ENCODE measurements at places on chromosomes 1 and 21.

GRCh38 chr1:50378770-50379169, 44.5 kb downstream of the DMRTA2 start:
- no peak for DNase-seq

- DNase-seq = no peak
Observed at GRCh38 chr1:201253411-201253810, 29.9 kb upstream of the PKP1 start.

DNA sequence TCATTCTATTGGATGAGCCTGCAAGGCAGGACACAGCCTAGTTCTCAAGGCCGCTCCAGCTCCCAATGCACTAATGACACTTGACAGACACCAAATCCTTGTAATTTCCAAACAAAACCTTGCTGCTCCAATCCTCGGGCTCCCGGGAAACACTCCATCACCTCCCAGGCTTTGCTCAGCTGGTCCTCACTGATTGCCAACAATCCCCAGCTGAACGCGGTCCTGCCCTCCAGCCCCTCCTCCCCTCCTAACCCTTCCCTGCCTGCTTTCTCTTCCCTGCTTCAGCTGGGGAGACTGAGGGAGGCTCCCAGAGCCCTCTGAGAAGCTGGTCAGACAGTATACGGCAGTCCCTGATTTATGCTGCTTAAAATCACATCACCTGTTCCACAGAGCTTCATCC, 114.4 kb upstream of the TNR start:
- DNase-seq = no peak

DNA sequence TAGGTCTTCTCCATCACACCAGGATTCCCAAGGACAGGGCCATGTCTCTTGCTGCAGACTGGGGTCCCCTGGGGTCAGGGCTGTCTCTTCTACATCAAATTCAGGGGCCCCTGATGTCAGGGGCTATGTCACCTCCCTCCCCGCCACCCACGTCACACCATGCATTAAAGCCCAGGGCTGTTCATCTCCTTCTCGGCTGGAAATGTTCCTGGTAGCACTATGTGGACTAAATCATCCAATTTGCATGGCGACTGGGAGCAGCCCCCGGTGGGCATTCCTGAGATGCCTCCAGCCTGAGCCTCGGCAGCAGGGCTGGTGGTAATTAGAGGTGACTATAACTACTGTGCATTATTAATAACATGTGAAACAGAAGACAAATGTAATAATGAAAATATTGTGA, 151.7 kb upstream of the HMGB4 start:
- DNase-seq = no peak

DNA sequence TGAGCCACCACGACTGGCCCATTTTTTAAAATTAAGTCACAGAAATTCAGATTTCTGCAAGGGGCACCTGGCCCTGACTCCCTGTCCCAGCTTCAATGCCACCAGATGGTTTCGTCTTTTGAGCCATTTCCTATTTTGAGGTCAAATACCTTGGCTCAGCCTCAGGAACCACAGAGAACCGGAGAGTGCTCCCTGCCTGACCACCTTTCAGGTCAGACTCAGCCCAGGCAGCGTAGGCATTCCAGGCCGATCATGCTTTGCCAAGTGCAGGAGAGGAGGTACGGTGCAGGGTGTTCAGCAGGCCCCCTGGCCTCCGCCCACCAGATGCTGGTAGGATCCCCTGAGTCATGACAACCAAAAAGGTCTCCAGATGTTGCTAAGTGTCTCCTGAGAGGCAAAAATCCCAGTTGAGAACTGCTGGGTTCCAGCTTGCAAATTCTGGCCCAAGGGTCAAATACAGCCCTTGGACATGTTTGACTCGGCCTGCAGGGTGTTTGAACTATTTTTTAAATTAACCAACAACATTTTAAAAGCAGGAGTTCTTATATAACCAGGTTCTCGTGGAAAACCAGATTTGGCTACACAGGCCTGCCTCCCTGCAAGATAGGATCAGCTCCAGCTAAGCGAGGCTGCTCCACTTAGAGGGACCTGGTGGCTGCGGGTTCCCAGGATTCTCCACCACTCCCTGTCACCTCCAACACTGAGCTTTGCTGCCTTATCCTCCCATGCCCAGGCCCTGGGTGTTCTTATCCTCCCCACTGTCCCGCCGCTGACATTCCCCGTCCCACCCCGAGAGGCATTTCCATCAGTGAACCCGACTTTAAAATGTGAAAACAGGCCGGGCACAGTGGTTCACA, 61.9 kb upstream of the TARDBP start:
- no peak for DNase-seq

- DNase-seq = no peak
Observed at GRCh38 chr1:198860371-198860770, 221.5 kb downstream of the PTPRC start.

- peak; percentile 53 for DNase-seq
Observed at GRCh38 chr1:204506201-204506968, 9.8 kb upstream of the MDM4 start.

- no peak for DNase-seq
Observed at GRCh38 chr1:219782311-219782710, 146.0 kb downstream of the SLC30A10 start.

DNA sequence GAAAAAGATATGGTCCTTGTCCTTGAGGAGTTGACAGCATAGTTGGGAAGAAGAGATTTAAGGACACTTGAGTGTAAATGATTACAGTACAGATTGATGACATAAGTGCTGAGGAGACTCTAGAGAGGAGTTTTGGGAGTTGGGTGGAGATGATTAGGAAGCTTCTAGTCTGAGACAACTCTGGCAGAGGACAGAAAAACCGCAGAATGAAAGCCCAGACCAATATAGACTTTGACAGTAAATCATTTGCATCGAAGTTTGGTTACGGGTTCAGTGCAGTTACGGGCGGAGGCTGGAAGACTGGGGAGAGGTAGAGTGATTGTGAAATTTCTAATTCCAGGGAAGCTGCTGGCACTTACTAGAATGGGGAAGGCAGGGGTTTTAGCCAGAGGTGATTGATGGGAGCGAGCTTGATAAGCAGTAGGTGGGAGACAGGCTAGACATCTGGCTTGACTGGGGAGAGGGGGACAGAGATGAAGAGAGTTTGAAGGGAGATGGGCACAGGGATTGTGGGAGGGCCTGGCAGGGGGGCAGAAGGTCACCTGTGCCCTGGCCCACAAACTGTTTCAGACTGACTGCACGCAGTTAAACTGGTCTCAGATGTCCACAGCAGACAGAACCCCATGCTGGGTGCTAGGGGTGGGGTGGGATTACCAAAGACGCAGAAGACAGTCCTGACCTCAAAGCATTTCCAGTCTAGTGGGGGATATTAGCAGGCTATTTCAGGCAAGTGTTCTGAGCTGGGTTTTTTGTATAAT, 20.1 kb downstream of the SH2D2A start:
- DNase-seq = no peak

DNA sequence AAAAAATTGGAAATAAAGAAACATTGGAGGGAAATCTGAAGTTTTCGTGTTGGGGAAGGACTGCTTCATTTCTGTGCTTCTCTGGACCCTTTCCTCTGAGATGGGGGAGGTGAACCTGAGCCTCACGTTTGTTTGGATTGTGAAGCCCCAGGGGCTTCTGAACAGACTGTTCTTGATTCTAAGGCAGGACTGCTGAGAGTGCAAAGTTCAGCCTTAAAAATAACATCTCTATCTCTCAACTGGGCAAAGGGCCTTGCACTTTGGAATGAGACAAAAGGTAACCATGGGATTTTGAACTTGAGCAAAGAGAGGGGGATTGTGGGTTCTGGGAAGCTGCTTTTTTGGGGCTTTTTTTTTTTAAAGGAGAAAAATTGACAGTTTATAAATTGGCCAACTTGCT, 45.0 kb downstream of the GPR88 start:
- no peak for DNase-seq

GRCh38 chr1:229043115-229043514, 227.8 kb upstream of the RAB4A start:
- no peak for DNase-seq

DNA sequence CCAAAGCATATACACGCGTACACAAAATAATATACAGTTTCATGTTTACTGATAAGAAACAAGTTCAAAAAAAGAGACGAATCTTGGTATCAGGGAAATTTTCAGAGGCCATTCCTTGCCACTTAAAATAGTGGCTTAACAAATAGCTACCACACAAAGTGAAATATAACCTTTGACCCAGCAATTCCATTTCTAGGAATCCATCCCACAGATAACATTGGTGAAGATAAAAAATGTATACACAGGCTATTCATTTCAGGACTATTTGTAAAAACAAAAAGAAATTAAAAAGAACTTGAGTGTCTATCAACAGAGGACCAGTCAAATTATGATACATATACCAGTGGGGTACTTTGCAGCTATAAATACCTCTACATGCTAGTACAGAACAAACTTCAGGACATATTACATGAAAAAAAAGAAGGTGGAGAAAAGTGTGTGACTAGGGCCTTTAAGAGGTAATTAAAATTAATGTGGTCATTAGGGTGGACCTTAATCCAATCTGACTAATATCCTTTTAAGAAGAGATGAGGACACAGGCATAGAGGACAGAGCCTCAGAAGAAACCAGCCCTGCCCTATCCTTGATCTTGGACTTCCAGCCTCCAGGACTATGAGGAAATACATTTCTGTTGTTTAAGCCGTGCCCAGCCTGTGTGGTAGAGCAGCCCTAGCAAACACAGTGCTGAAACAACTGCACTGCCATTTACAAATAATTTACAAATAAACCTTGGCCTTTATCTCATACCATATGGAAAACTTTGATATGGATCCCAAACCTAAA, 7.8 kb downstream of the UBE2G2 start:
- no peak for DNase-seq

DNA sequence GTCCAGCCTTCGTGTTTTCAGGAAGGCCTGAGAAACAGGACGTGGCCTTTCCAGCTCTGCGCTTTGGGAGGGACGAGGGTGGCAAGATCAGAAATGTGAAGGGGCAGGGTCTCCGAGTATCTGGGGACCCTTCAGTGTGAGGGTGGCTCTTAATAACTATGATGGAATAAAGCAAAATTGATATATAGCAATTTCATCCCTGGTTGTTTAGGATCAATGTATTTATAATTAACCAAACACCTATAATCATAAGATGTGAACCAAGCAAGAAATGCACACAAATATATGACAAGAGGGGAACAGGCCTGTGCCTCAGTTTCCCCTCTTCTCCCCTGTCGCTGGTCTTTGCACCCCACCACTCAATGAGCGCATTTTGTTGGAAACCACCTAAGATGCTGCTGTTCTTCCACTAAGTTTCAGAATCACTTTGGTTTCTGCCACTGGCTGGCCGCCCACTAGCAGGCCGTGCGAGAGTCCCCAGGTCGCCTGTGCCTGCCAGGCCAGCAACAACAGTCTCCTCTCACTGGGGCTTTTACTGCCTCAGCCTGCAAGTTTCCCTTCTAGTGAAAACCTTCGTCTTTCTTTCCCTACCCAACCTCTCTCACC, 36.6 kb downstream of the UBASH3A start:
- DNase-seq = no peak

GRCh38 chr1:21238141-21238800, 52.0 kb downstream of the ECE1 start:
- DNase-seq = no peak

DNA sequence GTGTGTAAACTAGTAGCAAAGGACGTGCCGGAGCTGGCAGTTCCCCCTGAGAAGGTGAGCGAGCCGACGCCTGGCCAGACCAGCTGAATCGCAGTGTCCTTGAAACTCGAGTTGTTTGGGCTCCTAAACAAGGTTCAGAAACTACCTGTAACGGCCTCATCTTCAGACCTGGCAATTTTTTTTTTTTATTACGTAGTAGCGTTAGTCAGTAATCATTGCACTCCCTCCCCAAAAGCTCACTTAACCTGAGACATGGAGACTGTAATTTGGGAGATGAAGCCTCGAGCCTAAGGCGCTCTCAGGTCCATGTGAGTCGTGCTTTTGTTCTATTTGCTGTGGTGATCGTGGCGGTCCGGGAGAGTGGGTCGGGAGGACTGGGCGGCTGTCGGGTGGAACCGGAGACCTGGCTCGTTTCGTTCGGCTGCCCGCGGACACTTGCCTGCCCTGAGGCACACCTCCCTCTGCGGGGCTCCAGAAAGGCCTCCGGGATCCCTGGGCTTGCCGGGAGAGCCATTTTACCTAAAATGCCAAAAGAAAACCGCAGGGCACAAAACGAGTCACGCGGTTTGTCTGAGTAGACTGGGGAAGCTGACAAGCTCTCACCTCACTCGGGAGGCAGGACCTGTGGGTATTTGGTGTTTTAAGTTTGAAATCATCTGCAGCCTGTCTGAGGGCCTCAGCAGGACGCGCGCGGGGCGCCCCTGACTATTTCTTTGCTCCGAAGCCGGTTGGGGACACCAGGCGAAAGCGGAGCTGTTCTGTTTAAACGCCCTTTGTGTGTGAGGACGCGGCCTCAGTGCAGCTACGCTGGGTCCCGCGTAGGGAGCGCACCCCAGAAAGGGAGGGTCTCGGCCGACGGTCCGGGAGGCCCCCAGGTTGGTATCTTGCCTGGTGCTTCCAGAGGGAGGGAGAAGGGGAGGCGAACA, 722 bp downstream of the LHX8 start:
- DNase-seq = no peak

DNA sequence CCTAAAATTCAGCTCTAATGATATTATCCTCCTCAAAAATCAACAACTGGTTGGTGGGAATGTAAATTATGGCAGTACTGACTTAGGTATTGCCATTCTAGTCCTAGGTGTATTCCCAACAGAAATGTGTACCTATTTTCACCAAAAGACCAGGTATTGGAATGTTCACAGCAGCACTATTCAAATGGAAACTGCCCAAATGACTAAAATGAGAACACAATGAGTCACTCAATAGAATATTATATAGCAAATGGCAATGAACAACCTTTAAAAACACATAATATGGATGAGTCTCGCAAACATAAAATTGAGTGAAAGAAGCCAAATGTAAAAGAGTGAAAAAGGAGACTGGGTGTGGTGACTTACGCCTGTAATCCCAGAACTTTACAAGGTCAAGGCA, 44.9 kb downstream of the GADD45A start:
- DNase-seq = no peak

- DNase-seq = no peak
Observed at GRCh38 chr1:59990470-59990869, 63.9 kb upstream of the CYP2J2 start.

DNA sequence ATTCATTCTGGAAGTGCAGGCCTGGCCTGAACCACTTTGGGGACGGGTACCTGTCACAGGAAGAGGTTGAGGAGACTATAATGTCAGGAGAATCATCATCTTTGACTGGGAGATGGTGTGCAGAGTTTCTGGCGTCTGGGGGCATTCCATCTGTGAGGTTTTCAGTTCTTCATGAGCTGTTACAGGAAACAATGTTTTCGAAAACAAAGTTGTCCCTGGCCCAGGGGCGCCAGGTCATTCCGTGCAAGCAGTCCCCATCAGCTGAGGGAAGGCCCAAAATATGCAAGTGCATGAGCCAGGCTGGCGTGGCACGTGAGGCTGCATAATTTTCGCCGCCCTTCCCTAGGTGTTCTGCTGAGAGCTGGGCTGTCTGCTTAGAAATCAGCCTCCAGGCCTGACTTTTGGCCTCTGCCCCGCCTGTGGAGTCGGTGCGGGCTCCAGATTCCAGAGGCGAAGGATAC, 68.4 kb upstream of the ATP5PO start:
- no peak for DNase-seq
